ENCODE measurements at places on chromosomes 4 and X.
A peak's percentile ranks its signal among the peaks of the same experiment; 100 is the strongest.

GRCh38 chrX:50865311-50865710, 45.2 kb upstream of the BMP15 start:
- no peak for DNase-seq

DNA sequence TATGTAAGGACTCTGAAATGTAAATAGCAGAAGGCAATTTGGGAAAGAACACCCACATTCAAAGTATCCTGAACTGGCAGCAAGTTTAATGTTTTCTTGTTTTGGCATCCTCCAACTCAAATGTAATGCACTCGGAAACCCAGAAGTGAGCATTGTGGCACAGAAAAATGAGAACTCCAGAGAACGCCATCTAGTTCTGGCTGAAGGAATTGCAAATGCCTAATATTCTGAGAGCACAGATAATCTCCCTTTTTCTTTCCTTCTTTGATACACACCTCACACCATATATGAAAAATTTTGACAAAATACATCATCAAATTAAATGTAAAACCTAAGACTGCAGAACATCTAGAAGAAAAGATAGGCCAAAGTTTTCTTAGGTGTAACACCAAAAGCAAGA, 52.1 kb downstream of the PWWP3B start:
- DNase-seq: no peak

DNA sequence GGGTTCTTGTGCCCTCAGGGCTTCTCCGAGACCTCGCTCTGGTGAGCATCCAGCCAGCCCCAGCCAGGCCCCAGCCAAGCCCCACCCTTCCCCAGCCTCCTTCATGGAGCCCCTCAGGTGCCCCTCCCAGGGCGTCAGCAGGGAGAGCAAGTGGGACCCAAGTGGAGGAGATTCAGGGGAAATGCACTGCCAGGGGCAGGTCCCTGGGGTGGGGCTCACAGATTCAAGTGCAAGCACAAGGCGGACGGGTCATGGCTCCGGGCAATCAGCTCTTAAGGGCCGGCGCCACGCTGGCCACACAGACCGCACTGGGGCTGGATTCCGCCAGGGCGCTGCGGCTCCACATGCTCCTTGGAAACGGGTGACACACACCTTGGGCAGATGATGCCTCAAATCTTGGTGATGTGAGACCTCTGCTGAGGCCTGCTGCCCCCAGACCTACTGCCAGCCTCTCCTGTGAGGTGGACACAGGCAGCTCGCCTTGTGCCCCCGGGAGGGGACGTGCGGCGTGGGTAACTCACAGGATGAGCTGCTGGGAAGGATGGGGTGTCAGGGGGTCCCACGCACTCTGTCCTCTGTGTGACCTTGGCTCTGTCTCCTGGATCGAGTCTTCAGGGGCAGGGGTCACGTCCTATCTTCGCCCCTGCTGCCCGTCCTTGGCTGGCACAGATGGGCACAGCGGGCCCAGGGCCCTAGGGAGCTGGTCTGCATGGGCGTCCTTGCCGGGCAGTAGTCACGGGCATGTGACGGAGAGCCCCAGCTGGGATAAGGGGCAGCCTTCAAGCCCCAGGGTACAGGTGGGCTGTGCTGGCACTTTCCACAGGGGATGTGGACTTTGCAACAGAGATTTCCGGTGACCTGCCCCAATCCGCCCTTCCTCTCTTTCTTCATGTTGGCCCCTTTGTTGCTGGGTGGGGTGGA, 17.1 kb downstream of the NAT8L start:
- DNase-seq: no peak

- no peak for DNase-seq
Measured at GRCh38 chr4:185711726-185712125, 100.3 kb downstream of the SORBS2 start.

GRCh38 chr4:169611157-169611556, 1.2 kb downstream of the NEK1 start:
- DNase-seq: no peak

DNA sequence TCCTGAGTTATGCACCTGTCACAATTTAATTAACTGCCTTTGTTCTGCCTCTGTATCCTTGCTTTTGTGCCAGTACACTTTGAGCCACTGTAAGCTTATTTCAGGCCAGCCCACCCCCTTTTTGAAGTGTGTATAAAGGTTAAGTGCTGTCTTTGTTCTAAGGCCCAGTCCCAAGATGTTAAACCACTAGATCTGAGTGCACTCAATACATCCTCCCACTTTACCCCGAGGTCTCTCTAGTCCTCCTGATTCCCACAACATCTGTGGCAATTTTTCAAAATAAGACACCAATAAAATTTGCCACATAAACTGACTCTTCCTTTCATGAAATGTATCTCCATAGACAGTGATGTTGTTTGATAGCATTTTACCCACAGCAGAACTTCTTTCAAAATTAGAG, 124.1 kb upstream of the SPIN4 start:
- DNase-seq: no peak

GRCh38 chr4:121829511-121829910, 5.8 kb upstream of the CCNA2 start:
- DNase-seq: no peak

GRCh38 chrX:150223176-150224015, 139.7 kb upstream of the MAMLD1 start:
- DNase-seq: no peak

DNA sequence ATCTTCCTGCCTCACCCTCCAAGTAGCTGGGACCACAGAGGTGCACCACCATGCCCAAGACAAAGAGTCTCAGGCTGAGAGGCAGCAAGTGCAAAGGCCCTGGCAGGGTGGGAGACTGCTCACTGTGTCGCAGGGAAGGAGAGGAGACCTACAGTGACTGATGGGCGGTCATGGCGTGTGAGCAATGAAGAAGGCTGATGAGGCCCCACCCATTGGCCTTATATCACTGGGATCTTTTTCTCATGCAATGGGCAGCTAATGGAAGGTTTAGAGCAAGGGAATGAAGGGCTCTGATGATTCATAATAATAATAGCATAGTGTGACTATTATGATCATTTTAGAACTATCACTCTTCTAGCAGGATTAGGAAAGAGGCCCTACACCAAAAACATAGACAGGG, 20.9 kb downstream of the FAM9C start:
- DNase-seq: no peak

DNA sequence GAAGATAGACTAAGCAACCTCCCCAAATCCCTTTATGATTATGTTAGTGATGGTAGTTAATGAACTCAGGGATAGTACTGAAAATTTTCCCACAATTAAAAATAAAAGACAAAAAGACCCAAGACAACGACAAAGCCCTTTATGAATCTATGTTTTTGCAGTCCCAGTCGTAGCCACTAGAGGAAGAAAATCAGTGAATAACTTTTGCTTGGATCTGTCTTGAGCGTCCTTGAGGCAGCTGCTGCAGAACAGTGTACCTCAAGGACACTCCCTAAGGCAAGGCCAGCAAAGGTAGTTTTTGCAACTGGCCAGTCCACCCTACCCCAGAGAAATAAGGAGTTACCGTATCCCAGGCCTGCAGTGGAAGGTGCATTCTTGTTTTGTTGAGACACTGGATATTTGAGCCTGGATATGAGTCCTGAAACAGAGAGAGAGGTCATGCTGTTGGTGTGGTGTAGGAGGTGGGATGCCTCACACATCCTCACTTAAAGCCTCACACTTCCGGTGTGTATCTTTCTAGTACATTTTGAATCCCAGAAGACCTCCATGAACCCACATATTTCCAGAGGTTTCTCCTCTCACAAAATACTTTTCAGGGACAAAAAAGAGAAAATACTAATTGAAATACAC, 8.7 kb upstream of the TIMM8A start:
- DNase-seq: no peak

DNA sequence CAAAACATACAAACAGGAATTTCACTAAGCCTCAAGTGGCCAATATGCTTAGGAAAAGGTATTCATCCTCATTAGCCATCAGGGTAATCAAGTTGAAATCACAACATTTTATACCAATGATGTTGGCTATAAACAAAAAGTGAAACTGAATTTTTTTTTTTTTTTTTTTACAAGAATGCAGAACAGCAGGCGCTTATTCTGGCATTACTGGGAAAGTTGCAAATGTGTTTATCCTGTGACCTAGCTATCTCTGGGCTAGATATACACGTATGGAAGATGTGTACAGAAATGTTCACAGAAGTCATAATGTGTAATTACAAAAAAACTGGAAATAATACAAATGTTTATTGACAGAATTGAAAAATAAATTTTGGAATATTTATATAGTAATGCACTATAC, 1430.4 kb upstream of the TENM3 start:
- no peak for DNase-seq

- no peak for DNase-seq
Measured at GRCh38 chr4:171622729-171623128, 190.5 kb upstream of the GALNTL6 start.

GRCh38 chr4:106627051-106627450, 258.5 kb upstream of the GIMD1 start:
- DNase-seq: no peak

DNA sequence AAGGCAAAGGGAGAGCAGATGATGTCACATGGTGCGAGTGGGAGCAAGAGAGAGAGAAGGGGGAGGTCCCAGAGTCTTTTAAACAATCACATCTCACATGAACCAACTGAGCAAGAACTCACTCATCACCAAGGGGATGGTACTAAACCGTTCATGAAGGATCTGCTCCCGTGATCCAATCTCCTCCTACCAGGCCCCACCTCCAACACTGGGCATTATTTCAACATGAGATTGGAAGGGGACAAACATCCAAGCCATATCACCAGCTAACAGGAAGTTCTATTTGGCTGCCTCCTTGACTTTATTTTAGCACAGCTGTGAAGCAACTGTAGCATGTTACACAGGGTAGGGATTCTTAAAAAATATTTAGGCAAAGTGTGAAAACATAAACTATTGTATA, 102.5 kb downstream of the DDIT4L start:
- DNase-seq: no peak

GRCh38 chr4:159379836-159380235, 277.0 kb downstream of the RAPGEF2 start:
- DNase-seq: no peak

GRCh38 chr4:55920571-55920970, 28.2 kb upstream of the CEP135 start:
- no peak for DNase-seq

DNA sequence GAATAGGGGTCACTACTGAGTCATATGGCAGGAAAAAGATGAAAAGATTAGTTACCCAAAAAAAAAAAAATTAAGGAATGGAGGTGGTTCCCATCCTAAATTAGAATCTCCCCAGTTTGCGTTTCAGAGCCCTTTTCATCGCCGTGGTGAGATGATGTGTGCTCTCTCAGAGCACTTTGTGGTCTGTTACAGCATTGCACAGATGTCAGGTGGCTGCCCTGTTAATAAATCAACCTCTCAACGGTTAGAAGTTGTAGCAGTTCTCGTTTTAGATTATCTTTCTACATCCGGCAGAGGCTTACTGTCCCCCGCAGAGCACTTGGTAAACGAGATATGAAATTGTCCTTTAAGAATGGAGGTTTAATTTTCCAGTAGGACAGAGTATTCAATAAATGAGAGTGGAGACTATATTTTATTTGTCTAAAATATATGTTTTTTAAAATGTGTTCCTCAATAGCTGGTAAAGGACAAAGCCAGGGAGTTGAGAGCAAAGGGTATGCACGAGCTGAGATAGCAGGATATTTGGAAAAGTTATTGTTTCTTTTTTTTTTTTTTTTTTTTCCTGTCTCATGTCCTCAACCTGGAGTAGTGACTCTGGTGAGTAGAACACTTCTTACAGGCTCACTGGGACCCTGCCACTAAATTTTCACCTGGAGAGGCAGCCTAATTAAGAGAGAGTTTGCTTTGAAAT, 26.9 kb downstream of the AFF1 start:
- no peak for DNase-seq

DNA sequence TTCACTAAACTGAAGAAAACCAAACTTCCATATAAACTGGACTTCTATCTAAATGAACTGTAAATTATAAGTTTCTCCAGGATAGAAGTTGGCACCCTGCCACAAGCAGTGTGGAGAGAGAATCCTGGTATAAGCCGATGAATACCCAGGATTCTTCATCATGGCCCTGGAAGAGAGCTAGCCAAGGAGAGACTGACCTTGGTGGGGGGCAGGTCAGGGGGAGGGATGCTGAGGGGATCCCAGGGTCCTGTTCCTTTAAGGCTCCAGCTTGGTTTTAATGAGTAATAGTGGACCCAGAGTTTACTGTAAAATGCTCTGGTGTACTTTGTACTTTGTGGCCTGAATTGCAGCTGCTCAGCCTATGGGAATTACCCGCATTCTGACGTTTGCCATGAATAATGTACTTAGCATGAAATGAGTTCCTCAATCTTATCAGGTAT, 16.9 kb downstream of the RASSF6 start:
- DNase-seq: no peak

DNA sequence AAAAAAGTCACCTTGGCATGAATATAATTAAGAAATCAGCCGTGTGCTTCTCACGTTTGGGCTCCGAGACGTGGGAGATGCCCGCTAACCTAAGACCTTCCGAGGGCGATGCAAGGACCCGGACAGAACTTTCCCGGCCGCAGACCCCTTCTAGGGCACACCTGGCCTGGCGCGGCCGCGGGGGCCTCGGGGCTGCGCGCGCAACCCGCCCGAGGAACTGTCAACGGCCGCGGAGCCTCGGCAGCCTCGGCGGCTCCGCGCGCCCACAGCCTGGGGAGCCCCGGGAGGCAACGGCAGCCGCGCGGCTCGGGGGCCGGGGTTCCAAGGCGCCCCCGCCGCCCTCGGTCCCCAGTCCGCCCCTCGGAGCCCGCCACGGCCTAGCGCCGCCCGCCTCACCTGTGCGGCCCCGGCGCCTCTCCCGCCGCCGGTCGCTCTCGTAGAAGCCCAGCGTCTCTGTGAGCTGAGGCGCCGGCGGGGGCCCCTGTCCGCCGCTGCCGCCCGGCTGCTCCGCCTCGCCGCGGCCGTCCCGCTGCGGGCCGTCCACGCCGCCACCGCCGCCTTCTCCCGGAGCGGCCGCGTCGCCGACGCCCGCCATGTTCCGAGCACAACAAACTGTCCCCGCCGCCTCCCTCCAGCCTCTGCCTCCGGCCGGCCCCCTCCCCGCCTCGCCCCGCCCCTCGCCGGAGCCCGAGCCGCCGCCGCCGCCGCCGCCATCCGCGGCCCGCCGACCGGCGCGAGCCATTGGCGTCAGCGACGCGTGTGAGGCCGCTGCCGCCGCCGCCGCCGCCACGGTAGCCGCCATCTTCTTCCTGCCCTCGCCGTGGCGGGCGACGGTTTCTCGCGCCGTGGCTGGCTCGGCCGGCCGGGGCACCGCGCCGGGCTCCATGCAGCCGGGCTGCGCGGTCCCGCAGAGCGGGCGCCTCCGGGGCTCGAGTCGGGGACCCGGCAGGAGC, at the start of gene TAPT1:
TAPT1 (minus strand) TSS at position 609 of the 953 bp plus-strand sequence; CDS start at position 595, 14 bp downstream.
- DNase-seq: peak; percentile 81

DNA sequence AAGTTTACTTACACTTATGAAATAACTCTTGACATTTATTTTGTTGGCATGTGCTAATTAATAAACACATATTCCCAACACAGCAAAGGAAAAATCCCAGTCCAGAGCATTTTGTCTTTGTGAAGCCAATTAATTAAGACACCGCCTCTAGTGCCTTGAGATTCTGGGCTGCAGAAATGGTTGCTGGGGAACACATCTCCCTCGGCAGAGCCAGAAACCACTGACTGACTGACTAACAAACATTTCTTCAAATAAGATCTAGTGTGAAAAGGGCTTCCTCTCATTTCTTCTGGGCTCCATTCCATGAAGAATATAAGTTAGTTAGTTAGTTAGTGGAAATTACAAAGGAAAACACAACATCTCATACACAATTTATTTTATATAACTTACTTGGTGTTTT, 28.4 kb upstream of the NAP1L5 start:
- DNase-seq: no peak

GRCh38 chr4:108703370-108703769, 53.0 kb downstream of the OSTC start:
- DNase-seq: no peak
